CD4-positive, alpha-beta T cell treated with Interleukin-15 for 4 hours (primary cell): ENCODE measurements at places on chromosomes 1 and 21.
A peak's percentile ranks its signal among the peaks of the same experiment; 100 is the strongest.

DNA sequence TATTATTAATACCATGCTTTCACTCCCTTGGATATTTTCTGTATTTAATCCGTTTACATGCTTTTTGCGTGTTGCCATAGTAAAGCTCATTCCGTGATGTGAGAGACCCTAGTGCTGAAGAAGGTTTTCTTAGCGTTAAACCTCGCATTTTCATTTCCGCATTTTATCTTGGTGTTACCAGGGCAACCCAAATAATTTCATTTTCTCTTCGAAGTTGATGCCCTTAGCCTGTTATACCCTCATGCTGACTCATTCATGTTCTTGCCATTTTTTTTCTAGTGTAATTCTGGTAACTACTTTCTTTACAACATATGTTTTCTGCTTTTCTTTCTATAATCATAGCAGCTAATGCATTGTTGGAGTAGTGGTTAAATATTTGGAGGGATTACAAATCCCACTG lies 37.2 kb downstream of the LRRC8C start:
- DNase-seq: peak; percentile 84

DNA sequence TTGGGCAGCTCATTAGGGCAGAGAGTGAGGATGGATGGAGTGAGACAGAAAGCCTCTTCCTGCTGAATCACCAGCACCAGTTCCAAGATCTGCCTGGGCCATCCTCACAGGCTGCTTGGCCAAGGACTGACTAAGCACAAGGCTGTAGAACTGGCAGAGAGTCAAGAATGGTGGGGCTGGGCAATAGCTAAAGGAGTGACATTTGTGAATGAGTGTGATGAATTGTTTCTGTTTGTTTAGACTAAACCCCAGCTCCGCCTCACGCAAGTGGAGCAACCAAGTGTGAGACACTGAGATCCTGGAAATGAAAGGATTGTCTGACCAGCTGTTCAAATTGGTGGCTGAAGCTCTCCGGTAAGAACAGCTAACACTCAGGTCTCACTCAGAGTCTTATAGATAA lies 38.6 kb downstream of the BRINP2 start:
- no peak for DNase-seq

- DNase-seq: no peak
Measured at GRCh38 chr1:160219062-160219929, 14.1 kb downstream of the PEA15 start.

DNA sequence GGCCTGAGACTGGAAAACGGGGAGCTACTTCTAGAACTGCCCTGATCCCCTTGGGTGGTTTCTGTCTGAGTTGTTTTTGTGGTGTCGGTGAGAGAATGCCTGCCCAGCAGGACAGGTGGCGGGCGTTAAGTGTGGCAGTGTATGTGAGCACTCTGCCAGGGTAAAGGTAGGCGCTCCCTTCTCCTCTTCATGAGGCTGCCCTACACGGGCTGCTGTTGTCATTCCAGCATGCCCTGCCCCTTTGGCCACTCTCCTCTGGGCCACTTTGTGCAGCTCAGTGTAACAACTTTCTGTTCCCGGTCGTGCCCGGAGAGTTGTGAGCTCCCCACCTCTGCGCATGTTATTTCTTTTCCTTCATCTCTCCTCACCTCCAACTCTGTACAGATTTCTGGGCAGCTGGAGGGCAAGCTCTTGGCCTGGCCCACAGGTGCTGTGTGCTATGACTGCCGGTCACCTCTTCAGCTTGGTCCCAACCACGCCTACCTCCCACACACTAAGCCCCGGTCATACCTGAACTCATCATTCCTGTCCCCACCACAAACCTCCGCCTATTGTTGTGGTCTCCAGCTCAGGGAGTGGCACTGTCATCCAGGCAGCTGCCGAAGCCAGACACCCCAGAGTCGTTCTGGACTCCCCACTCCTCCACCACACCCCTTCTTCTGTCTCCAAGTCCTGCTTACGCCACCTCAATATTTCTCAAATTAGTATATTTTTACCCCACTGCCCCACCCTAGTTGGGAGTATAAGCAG lies 69.0 kb downstream of the GADD45A start:
- DNase-seq: no peak

DNA sequence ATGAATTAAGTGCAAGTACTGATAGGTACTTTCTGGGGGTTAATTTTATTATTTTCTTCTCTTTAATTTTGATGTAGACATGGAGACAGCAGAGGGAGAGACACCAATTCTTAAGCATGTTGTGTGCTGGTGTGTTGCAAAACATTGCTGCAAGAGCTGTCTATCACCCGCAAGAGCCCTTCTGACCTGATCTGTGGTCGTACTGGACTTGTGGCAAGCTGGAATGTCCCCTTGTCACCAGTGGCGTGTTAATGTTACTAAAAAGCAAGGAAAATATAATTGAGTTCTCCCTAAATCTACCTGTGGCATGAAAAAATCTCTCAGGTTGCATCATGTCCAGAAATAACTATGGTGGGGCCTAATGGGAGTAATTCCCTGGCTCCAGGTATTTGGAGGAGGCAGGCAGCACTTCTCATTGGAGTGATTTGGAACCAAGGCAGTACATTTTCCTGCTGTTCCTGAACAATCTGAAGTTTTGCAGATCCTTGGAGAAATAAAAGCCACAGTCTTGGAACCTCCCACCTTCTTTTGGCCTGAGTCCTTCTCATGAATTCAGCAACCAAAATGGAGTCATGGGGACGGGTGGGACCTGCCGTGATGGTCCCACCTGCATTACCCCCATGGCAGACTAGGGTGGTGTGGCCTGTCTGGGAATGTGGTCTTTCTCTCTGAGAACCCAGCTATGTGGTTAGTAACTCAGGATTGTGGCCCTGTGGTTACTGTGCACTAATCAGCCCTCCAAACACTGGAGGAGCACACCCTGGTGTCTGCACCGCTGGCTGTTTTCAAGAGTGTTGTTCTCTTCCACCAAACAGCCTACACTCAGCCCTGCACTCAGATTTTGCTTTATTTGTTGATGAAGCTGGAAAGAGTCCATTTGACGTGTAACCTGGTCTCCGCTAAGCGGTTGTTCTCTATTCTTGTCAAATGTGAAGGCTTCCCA lies 57.4 kb downstream of the GALNT2 start:
- no peak for DNase-seq

- DNase-seq: no peak
Measured at GRCh38 chr1:175591083-175591743, 152.2 kb downstream of the TNR start.

DNA sequence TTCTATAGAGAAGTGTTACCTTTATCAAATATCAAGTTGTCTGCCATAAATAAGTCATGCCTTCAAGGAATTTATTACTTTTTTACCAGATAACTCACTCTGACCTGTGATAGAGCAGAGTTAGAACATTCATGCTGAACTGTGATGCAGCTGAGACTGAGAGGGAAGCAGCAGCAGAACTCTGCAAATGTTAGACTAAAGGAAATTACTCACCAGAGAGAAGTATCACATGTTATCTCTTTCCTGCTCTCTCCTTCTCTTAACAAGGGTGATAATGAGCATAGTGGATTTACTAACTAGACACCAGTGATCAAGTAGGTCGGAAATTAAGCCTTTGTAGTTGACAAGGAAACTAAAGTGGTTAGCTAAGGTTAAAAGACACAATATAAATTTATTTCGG lies 181.6 kb downstream of the RASAL2 start:
- no peak for DNase-seq

DNA sequence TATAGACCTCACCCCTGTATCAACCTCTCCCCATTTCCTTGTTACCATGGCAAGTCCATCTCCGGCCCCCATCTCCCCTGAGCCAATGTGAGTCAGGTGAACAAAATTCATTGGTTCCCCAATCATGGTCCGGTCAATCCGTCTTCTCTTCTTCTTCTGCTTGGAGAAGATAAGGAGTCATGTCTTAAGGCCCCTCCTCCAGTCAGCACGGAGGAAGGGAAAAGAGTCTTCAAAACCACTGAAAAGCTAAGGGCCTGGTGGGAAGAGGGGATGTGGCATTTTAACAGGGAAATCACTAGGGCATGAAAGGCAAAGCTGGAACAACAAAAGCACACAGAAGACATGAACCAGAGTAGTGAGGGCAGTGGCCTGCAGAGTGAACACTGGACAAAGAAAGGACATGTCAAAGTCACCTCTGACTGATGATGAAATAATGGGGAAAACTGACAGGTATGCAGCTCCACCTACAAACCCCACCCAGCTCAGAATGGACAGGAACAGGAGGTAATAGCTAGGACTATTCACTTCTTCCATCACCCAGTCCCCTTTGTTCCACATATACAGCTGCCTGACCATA lies 4.4 kb downstream of the CDC42SE1 start:
- DNase-seq: no peak

- no peak for DNase-seq
Measured at GRCh38 chr1:23167353-23168078, 1.1 kb downstream of the LUZP1 start.

- DNase-seq: no peak
Measured at GRCh38 chr1:246724731-246725095, 504 bp downstream of the SCCPDH start.

DNA sequence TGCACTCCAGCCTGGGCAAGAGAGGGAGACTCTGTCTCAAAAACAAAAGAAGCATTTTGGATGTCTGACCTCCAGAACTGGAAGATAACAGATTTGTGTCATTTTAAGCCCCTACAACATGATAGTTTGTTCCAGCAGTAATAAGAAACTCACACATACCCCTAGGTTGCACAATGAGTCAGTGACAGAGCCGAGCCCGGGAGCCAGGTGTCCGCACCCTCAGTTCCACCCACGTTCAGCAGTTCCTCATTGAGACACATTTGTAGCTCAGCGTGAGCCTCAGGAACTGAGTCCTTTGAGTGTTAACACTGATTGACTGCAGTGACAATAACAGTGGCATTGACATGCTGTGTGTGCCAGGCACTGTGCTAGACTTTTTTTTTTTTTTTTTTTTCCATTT lies 19.8 kb downstream of the LRRC38 start:
- no peak for DNase-seq

GRCh38 chr1:97170300-97170699 lies 448.7 kb downstream of the PTBP2 start:
- DNase-seq: no peak
